ENCODE measurements at places on chromosomes 6 and 20.

GRCh38 chr6:99422912-99423311, 2.2 kb downstream of the PNISR start:
- no peak for DNase-seq

DNA sequence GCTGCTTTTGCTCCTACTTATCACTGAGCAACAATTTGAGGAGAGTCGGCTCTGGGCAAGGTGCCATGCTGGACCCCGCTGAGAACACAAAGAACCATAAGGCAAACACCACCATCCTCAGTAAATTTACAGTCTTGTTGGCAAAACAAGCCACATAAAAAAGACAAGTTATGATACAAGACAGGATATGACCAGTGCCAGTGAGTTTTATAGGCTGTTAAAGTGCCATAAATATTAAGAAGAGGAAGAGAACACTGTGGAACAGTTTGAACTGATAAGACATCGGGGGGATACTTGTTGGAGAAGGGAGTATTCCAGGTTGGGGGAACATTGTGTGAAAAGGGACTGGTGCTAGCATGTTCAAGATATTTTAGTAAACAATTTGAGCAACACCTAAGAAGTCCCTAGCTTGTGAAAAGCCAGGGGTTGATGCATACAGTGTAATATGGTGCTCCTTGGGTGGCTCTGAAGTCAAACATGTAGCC, 25.3 kb upstream of the RIPOR2 start:
- no peak for DNase-seq

- DNase-seq, result no peak
These were observed 28.9 kb downstream of the KIAA1755 start for GRCh38 chr20:38231531-38232121.

DNA sequence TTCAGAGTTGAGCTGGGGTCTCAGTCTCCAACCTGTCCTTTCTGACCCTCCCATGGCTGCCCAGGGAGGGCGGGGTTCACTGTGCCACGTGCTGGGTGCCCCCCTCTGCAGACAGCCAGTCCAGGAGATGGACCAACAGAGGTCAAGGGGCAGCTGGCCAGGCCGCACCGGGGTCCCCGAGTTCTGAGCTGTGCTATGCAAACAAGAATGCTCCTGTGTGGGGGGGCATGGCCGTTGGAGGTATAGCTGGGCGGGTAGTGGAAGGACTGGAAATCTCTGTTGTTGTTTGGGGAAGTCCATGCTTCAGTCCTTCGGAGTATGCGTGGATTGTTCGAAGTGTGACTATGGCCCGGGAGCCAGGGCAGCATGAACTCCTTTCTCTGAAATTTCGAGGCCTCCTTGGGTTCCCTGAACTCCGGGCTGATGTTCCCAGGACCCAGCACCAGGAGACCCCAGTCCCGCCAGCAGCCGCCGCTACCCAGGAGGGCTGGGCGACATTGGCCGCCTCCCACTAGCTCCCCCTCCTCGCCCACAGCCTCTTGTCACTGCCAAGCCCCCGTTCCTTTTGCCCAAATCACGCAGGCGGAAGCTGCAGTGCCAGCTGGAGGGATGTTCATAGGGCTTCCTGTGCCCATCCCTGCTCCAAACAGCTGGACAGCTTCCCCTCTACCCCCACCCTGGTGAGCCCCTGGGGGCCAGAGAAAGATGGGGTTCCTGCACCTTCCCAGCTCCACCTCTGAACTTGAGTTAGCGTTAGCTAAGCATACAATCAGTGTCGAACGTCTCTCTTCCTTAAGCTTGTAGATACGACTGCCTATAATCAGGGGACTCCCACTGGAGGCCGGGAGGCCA, 126.6 kb downstream of the TAF4 start:
- no peak for DNase-seq

GRCh38 chr20:34420146-34420545, 57.1 kb downstream of the ITCH start:
- no peak for DNase-seq

DNA sequence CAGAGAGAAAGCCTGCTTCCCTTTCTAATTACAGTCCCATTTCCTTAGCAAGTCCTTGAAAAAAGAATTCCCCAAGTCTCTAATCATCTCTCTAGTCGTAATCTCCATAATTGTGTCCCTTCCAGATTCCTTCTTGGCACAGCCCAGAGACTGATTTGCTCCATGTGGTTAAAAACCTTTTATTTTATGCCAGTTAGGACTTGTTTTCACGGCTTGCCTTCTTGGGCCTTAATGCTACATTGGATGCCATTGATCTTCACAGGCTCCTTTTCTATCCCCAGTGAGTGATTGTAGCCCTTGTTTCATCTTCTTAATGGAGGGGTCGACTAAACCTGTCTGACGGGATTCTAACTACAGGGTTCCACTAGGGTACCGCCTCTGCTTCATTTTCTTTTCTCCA, 650.6 kb upstream of the ARID1B start:
- DNase-seq, result no peak

DNA sequence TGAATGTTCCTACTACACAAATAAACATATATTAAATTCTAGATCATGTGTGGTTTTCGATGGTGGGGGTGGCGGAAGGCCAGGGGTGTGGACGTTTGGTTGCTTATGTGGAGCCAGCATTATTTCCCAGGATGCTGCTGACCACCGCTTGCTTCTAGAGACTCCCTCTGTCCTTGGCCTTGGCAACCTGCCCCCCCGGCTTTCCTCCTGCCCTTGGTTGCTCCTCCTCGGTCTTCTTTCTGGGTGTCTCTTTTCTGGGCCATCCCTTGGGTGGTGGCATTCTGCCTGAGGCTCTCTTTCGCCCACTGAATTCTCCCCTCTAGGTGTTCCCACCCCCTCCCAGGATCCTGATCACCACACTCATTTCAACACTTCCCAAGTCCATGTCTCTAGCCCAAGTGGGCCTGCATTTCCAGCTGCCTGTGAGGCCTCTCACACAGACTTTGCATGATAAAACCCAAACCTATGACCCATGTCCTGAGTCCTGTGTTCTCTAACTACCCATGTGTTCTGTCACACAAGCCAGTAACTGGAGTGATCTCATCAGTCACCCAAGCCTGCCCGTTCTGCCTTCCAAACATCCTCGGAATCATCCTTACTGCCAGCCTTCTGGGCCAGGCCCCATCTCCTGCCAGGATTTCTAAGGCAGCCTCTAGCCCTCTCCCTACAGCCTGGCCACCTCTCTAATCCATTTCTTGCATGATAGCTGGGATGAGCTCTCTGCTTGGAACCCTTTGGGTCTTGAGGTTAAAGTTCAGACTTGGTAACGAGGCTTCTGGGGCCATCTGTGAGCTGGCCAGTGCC, 71.2 kb downstream of the CDS2 start:
- DNase-seq, result no peak

GRCh38 chr6:6546318-6547109, 42.0 kb upstream of the LY86 start:
- DNase-seq, result peak; percentile 32

- DNase-seq, result no peak
These were observed 238.5 kb upstream of the RAB32 start for GRCh38 chr6:146305092-146305491.

- no peak for DNase-seq
These were observed 15.3 kb downstream of the ECHDC1 start for GRCh38 chr6:127328043-127328609.

DNA sequence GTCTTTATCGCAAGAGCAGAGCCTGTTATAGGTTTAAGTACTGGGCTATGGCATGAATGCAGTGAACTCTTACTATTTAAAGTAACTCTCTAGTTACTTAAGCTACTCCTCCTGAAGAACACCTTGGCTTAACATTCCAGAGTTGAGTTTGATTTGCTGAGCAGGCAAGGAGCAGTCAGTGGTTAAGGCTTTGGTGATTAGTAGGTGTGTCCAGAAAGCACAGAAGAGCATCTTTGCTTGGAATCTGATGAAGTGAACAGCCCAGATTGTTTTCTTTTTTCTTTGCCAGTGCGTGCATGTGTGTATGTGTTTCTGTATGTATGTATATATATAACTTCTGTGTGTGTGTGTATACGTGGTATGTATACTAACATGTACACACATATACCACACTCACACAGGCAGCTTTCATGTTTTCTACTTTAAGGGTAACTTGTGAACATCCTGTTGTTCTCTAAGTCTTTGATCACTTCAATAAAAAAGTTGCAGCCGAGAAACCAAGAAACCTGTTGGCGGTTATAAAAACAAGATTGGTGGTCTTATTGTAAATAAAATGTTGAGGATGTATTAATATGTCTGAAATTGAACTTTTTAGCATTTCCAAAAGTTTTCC, 56.2 kb upstream of the TULP4 start:
- DNase-seq, result no peak

GRCh38 chr20:53813636-53814035, 220.0 kb upstream of the ZNF217 start:
- DNase-seq, result no peak

DNA sequence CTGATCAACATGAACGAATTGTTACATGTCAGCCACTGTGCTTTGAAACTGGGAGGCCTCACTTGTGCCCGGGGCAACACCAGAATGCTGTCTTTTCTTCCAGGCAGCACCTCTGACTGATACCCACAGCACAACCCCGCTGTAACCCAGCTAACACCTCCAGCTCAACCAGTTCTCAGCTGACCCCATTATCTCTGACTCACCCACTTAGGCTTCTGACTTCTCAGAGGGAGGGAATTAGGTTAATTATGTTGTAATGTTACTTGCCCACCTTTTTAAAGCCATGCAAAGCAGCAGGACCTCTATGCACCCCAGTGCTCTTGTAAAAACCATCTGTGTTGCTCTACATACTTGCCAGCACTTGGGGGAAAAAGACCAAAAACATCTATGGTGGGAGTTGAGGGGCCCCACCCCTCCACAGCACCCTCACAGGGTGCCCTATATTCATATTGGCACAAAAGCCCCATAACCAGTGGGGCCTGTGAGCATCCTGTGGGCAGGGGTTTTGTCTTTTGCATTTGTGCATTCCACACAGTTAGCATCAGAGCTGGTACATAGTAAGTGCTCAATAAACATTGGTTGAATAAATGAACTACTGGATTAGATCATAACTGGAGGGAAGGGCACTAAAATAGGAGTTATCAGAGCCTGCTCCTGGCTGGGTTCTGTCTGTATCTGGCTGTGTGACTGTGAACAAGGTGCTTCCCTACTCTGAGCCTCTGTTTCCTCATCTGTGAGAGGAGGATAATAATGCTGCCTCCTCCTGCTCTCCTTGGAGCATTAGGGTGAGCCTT, 22.3 kb downstream of the BNIP5 start:
- DNase-seq, result no peak

GRCh38 chr6:127606131-127606562, 29.2 kb downstream of the C6orf58 start:
- DNase-seq, result no peak

DNA sequence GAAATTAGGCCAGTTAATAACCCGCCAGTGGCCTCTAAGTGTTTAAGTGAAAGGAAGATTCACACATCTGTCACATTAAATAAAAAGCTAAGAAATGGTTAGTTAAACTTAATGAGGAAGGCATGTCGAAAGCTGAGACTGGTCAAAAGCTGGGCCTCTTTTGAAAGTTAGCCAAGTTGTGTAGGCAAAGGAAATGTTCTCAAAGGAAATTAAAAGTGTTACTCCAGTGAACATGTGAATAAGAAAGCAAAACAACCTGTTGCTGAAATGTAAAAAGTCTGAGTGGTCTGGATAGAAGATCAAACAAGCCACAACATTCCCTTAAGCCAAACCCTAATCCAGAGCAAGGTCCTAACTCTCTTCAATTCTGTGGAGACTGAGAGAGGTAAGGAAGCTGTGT, 10.9 kb upstream of the MTRF1L start:
- DNase-seq, result no peak

- no peak for DNase-seq
These were observed 45.6 kb downstream of the EYA4 start for GRCh38 chr6:133286765-133287164.

DNA sequence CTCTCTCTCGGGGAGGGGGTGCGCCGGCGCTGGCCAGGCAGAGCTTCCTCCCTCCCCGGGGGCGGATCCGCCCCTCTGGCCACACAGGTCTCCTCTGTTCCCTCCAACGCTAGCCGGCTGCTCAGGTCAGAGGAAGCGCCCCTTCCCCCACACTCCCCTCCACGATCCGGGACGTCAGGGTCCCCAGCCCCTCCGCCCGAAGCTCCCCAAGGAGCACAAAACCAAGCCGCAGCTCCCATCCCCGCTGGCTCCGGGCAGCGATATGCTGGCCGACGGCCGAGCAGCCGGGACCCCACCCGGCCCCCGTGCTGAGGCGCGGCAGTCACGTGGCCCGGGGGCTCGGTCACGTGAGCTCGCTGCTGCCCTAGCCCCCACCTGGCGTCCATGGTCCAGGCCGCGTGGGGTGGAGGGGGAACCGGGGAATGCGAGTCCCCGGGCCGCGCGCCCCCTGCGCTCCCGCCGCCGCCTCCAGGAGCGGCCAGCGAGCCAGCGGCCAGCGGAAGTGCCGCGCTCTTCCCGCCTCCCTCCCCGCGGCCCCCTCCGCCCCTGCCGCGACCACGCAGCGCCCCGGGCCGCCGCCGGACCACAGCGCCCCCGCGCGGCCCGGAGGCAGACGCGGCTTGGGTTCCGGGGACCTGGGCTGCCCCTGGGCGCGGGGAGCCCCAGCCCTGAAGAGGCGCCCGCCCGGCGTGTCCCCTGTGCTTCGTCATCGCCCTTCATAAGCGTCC, at the start of gene SLC35B2:
SLC35B2 (minus strand) TSS at position 504 of the 728 bp plus-strand sequence; CDS start at position 386, 118 bp downstream.
- DNase-seq, result peak; percentile 73

- DNase-seq, result peak; percentile 51
These were observed 100.4 kb upstream of the MLN start for GRCh38 chr6:33904050-33904746.

DNA sequence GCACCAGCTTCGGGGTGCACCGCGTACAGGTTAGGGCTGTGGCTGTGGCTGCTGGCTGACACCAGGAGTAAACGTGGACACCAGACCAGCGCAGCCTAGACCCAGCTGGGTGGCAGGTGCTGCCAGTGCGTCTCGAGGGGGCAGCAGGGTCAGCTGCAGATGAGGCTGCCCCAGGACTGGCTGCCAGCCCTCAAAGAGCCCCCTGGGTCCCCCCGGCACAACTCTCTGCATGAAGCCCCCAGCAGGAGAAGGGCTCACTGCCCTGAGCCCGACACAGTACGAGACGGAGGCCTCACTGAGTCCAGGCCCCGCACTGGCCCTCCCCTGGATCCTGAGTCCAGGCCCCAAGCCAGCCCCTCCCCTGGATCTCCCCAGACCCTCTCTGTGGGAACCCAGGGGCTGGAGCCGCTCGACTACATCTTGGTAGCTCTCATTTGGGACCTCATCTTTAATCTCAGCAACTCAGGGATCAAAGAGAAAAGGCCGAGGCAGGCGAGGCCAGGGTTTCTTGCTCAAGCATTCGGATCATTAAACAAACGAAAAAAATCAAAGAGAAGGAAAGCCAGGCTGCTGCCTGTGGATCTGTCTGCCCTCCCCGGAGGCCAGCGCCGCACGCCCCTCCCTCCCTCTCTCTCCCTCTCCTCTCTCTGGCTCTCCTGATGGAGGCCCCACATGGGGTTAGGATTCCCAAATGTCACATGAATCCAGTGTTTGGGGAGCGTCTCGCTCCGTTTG, 7.0 kb upstream of the NKAIN4 start:
- DNase-seq, result no peak

- DNase-seq, result no peak
These were observed 470.5 kb downstream of the COL12A1 start for GRCh38 chr6:74735304-74735703.

- no peak for DNase-seq
These were observed 6.4 kb downstream of the DLK2 start for GRCh38 chr6:43448916-43449315.

Measured in left colon (tissue), 2 donors.